ENCODE measurements at places on chromosomes 2 and 18.

DNA sequence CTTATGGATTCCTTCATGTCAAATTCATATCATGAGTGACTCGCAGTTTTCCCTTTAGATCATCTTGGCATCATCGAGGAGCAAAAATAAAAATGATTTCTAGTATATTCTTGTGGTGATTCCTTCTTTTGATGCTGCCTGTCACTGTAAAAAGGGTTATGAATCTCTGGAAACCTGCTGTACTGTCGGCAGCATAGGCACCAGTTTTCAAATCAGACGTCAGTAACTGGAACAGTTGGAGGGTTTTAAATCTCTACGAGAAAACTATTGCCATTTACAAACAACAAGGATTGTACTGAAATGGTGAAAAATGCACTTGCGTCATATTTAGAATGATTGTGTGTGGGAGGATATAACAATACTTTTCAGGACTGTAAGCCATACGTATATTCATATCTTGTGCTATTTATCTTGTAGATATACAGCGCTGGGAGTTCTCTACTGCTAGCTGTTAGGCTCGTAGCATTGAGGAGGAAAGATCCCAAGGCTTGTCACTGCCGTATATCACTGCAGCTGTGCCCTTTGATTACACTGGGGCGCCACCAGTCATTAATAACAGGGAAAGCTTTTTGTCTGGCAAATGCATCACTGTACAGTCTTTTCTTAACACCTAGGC, 320.7 kb downstream of the MTX2 start:
- no peak for DNase-seq

DNA sequence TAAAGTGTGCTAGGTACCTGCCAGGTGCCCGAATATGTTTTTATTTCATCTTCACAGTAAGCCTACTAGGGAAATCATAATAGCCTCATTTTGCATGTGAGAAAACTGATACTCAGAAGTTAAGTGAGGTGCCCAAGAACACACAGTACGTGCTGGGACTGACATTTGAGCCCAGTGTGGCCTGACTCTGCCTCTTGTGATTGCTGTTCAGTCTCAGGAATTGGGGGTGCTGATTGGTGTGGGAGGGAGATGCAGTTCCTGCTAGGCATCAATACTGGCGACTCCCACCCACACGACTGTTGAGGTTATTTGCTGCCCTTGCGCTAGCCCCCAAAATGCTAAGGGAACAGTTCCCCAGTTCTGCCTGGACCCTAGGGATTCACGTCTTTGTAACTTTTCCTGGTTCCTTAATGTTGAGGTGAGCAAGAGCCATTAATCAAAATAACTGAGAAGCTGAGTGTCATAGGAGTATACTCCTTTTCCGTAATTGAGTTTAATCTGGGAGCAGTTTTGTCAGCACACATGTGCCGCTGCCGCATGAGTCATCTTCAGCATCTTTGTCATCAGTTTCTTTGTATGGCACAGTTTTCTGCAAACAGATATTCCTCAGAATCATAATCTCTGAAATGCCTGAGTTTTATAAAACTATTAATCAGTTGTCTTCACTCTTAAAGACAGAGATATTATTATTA, 120.7 kb downstream of the NCK2 start:
- no peak for DNase-seq

- DNase-seq = no peak
Observed at GRCh38 chr2:205644018-205644417, 38.3 kb upstream of the NRP2 start.

DNA sequence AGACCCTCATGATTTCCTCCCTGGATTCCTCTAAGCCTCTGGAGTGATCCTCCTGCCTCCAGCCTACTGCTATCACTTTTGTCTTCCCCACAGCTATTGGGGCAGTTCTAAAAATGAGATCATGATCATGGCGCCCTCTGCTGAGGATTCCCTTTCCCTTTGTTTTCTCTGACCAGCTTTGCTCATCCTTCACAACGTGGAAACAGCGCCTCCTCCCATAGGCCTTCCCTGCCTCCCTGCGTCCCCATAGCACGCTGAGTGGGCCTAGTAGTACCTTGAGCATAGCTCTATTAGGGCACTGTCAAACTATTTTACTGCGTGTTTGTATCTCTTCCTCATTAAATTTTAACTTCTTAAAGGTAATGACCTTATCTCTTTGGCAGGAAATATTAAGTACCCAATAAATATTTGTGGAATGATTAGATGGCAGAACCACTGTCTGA, 207.0 kb upstream of the FANCL start:
- DNase-seq = peak; percentile 50

- DNase-seq = no peak
Observed at GRCh38 chr2:101677658-101678057, 19.8 kb upstream of the MAP4K4 start.

DNA sequence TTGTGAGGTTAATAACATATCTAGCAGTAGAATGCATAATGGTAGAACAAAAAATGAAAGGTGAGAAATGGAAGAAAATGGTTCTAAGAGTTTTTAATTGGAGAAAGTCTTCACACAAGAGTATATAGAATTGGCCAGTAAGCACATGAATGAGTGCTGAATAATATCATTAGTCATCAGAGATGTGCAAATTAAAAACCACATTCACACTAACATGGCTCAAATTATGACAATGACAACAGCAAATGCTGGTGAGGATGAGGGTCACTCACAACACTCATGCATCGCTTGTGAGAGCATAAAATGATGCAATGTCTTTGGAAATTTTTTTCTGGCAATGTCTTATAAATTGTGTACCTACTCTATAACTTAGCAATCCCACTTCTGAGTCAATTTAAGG, 1355.4 kb upstream of the ACVR2A start:
- DNase-seq = no peak

GRCh38 chr18:8081872-8082553, 514.9 kb downstream of the PTPRM start:
- DNase-seq = no peak

DNA sequence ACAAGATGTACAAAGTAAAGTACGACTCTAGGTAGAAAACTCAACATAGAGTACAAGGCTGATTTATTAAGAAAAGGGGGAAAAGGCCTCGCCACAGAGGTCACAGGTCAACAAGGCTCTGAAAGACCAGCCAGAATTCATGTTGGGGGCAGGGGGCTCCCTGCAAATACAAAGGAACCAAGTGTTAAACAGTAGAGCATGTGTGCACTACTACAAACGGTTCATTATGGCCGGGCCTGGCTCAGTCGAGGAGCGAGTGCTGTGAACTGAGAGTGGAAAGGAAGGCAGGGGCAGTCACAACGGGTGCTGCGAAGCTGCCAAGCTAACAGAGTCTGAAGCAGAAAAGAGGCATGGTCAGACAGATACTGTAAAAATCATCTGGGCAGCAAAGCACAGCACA, 77.1 kb downstream of the MBOAT2 start:
- DNase-seq = no peak

- DNase-seq = no peak
Observed at GRCh38 chr2:27889774-27890145, 427 bp downstream of the RBKS start.

GRCh38 chr2:72915320-72915906, 1.9 kb upstream of the EMX1 start:
- DNase-seq = no peak

- DNase-seq = no peak
Observed at GRCh38 chr2:147501968-147502367, 342.9 kb upstream of the ACVR2A start.

- no peak for DNase-seq
Observed at GRCh38 chr18:21099442-21099841, 12.2 kb downstream of the ROCK1 start.

DNA sequence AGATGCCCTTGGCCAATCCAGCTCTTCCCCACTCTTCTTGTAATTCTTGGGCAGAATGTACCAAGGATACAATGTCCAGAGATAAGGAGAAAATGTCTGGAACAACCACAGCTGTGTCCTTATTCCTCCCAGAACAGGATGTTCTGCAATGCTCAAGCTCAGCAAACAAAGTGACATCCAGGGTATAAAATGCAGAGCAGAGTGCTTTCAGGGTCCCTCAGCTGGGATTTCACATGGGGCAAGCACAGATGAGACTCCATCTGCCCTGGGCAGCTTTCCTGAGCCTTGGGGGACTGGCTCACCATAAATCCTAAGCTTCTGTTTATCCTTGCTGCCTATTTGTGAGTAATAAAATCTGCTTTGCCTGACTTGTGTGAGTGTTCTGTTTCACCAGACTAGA, 127.4 kb downstream of the VAPA start:
- no peak for DNase-seq

DNA sequence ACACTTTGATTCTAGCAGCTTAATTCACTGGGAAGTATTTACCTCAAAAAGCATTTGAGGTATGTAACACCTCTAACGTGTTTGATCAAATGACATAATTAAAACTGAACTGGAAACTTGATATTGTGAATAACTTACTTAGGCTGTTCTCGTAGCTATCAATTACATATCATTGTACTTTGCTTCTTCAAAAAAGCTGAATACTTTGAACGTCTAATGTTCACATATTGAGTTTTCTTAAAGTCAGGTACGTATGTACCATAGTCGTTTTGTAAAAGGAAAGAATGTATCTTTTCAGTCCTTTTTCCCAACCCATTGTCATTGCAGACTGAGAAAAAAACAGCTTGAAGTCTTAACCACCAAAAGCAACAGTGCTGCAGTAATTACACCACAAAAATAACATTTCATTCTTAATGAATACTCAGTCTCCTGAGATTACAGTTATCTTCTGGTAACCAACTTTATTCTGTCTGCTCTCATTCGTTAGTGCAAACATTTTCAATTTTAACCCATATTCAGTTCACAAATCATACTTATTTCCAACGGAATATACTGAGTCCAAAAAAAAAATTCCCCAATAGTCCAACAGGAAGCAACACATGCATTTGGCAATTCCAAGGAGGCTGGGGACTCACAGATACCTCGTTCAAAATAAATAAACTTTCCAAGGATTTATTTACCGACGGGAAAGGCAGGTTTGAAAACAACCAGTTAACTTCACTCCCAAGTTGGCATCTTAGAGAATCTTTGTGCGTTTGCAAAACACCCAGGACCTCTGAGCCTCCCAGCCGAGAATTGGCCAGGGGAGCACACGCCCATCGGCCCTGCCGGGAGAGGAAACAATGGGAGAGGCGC, 1.1 kb downstream of the CHN1 start:
- DNase-seq = no peak

- DNase-seq = no peak
Observed at GRCh38 chr2:25794544-25795276, 83.6 kb downstream of the ASXL2 start.

DNA sequence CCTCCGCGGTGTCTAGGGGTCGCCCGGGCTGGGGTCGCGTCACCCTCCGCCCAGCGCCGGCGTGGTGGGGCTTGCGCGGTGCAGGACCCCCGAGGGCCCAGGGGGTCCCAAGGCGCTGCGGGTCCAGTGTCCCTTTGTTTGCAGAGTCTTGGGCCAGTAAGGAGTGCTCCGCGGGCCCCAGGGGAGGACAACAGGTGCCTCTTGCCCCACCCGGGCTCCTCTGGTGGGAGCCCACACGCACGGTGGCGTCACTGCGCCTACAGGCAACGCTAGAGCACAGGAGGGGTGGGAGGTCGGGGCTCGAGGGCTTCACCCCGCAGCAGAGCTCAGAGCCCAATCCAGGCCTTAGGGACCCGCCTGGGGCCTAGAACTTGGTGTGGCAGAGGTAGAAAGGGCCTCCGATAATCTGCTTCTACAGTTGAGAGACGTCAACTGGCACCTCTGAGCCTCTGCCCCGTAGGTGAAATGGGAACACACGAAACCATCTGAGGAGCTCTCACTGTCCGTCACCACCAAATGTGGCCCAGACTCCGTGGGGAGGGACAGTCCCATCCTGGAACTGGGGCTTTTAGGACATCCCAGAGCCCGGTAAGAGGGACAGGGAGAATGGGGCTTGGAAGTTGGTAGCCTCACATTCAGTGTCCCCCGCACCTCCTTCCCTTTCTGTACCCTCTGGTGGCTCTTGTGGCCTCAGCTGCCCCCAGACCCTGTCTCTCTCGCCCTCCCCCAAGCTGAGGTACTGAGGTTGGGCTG, 1.4 kb downstream of the ARID5A start:
- DNase-seq = peak; percentile 34
